ENCODE measurements at places on chromosomes 11 and 22.

GRCh38 chr11:86458294-86459001 is 83.8 kb downstream of the CCDC81 start:
- no peak for DNase-seq

DNA sequence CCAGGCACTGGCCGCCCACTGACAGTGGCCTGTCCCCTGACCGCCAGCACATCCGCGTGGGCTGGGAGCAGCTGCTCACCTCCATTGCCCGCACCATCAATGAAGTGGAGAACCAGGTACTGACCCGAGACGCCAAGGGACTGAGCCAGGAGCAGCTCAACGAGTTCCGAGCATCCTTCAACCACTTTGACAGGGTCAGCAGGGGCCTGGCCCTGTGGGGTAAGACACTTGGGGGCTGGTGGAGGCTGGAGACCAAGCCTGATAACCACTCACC is 6.5 kb downstream of the CTSF start:
- DNase-seq, result no peak

- DNase-seq, result peak; percentile 59
Measured at GRCh38 chr22:32880893-32881596, 79.5 kb downstream of the TIMP3 start.

GRCh38 chr11:62108971-62109404 is 14.8 kb upstream of the INCENP start:
- DNase-seq, result no peak

DNA sequence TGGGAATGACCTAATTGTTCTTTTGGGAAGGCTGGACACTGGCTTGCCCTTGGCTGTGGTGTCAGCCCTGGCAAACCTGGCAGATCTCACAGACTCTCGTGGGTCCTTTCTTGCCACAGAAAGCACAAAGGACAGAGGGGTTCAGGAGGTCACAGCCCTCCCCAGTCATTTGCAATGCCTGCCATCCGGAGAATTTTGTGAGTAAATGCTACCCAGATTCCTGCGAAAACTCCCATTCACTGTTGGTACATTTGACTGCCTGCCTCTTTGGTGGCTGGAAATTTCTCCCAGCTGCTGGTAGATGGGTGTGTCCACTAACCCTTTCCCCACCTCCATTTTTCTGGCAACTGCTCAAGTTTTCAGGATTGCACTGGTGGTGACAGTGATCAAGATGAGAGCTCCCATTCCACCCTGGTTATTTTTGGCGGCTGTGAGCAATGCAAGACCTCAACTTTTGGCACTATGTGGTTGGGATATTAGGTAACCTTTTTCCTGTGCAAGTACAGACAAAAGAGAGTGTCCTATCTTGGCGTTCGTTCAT is 155.7 kb downstream of the NAV2 start:
- no peak for DNase-seq

DNA sequence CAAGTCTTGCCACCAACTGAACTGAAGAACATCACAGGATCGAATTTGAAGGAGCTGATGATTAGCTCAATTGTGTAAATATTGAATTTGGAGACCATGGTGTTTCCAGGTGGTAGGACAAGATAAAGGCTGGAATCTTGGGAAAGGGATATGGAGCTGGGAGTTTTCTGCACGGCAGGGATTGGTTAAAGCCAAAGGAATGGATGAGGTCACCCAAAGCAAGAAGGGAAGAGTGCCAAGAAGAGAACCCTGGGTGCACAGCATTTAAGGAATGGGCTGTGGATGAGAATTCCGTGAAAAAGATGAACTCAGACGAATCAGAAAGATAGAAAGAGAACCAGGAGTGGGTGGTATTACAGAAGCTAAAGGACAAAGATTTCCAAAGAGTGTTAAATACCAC is 29.4 kb upstream of the RRAS2 start:
- DNase-seq, result no peak

DNA sequence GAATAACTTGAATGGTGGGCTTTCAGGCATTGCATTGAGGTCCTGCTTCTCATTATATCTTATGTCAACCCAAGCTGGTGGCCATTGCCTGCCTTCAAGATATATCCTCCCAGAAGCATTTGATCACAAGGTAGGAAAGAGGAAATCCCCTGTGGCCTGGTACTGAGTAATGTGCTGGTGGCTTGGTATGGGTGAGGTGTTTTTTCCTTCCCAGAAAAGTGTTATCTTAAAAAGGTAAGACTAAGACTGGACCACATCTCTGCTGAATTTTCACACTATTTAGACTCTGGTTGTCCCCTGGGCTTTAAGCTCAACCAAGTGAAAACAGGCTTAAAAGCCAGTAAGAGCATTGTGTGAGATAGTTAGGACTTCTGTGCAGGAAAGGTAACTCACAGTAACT is 3.7 kb downstream of the INSC start:
- DNase-seq, result no peak

DNA sequence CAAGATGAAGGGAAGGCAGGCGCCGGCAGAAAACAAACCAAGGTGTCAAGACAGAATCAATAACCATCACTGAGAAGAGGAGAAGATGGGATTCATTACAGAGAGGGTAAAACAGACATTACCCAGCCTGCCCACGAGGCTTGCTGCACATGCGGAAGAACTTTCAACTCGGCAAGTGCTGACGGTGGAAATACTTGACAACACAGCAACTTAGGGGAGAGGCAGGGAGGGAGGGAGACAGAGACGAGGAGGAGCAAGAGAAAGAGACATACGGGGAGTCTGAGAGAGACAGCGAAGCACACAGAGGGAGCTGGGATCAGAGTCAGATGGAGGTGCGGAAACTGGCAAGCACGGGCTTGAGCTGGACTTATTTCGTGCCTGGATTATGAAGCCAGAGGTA is 129.3 kb upstream of the NECTIN1 start:
- DNase-seq, result no peak

DNA sequence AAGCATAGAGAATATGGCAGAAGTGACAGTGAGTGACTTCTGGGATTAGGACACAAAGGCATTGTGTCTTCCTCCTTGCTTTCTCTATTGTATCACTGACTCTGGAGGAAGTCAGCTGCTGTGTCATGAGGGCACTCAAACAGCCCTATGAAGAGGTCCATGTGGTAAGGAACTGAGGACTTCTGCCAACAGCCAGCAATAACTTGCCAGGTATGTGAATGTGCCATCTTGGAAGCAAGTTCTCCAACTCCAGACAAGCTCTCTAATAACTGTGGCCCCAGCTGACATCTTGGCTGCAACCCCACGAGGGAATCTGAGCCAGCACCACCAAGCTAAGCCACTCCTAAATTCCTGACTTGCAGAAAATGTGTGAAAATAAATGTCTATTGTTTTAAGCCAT is 83.6 kb upstream of the ZBED5 start:
- DNase-seq, result no peak

- peak; percentile 93 for DNase-seq
Measured at GRCh38 chr11:59560290-59560701, 49.0 kb downstream of the OR4D9 start.

- no peak for DNase-seq
Measured at GRCh38 chr11:1482581-1483444, 3.8 kb downstream of the MOB2 start.

- DNase-seq, result no peak
Measured at GRCh38 chr11:14423633-14424032, 64.7 kb upstream of the RRAS2 start.

DNA sequence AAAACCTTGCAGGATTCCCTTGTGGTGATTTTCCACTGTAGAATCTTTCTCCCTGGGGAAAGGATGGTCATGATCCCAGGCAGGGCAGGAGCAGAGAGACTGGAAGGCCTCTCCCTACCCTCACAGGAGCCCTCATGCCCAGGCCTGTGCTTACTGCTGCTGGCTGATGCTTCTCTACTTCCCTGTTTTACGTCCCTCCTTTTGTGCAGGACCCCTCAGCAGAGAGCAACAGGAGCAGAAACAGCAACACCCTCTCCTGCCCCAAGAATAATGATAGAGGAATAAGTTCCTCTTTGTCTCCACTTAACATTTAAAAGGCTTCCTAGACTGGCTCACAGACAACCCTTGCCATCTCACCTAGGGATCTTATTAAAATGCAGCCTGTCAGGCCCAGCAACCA is 3.6 kb downstream of the ISX start:
- DNase-seq, result no peak

DNA sequence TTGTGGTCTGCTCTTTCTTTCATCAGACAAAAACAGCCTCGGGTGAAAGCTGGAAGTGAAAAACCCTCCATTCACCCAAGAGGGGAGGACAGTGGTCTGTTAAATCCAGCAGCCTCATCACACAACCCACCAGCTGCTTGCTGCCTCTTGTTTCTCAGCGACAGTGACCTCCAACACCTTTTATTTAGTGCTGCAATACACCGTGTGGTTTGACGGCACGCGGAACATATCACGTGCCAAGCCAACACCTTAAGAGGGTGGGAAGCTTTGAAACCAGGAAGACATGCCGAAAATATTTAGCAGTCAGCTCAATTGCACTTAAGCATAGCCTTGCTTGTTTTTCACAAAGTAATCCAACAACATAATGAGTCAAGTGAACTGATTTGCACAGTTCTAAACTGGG is 39.8 kb upstream of the POGLUT3 start:
- no peak for DNase-seq

Data from A673 (cell line).